ENCODE measurements at places on chromosomes 5 and 9.

DNA sequence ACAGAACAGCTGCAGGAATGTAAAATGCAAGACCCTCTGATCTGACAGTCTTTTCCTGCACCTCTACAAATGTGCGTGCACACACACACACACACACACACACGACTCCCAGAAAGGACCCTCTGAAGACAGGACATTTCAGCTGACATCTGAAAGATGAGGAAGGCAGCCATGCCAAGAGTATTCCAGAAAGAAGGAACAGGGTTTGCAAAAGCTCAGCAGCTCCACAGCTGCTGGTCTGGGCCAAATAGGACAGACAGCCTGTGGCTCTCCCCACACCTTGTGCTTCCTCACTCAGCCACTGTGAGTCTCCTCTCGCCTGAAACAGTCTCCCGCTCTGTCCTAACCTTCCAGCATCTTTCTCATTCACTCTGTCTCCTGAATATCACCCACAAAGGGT is 189.0 kb downstream of the PALM2AKAP2 start:
- DNase-seq = no peak

GRCh38 chr9:129414377-129414992 is 206.4 kb downstream of the C9orf50 start:
- no peak for DNase-seq

DNA sequence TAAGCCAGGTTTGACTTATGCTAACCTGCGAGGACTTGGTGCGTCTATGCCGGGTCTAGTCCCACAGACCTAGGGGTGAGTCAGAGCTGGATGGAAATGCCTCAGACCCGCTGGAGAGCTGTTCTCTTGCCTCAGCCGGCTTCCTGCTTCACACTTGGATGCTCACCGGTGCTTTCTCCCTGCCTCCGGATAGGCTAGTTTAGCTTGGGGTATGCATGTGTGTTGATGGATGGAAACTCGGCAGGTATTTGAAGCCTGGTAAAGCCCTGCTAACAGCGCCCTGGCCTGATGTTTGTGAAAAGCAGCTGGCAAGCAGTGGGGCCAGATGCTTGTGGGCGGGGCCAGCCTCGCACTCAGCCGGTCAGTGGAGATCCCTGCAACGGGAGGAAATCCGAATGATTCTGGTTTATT is 29.3 kb downstream of the PRRC2B start:
- DNase-seq = no peak

DNA sequence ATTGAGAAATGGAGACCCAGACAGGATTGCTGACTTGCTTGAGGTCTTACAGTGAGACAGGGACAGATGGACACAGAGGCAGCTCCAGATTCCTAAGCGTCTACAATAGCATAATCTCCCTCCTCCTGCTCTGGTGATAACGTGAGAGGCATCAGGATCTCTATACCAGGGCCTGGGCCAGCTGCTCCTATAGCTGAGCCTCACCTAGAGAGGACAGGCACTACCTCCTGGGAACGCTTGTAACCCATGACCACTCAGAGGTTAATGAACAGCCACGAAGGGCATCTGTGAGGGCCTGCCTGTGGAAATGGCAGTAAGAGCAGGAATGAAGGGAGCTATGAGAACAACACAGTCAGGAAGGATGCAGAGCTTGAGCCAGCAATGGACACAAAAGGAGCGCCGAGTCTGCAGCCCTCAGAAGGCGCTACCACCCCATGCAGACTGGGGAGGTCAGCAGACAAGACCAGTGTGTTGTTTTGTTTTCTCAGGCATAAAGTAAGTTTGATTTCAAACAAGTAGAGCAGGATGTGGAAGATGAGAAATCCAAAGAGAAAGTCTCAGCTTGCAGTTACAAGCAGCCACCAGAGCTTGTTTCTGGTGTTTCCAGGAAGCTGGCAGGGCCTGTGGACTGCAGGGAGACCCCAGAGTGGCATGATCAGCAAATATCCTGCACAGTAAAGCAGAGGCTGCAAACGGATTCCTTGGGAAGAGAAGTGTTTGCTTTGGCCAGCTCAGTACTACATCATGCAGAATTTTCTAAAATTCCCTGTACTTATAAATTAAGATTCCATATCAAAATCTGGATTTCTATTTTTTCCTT is 17.4 kb downstream of the ANKS6 start:
- DNase-seq = no peak

GRCh38 chr9:8183618-8184017 is 384.0 kb upstream of the DMAC1 start:
- no peak for DNase-seq

GRCh38 chr5:103224894-103225246 is 33.7 kb upstream of the MACIR start:
- no peak for DNase-seq

DNA sequence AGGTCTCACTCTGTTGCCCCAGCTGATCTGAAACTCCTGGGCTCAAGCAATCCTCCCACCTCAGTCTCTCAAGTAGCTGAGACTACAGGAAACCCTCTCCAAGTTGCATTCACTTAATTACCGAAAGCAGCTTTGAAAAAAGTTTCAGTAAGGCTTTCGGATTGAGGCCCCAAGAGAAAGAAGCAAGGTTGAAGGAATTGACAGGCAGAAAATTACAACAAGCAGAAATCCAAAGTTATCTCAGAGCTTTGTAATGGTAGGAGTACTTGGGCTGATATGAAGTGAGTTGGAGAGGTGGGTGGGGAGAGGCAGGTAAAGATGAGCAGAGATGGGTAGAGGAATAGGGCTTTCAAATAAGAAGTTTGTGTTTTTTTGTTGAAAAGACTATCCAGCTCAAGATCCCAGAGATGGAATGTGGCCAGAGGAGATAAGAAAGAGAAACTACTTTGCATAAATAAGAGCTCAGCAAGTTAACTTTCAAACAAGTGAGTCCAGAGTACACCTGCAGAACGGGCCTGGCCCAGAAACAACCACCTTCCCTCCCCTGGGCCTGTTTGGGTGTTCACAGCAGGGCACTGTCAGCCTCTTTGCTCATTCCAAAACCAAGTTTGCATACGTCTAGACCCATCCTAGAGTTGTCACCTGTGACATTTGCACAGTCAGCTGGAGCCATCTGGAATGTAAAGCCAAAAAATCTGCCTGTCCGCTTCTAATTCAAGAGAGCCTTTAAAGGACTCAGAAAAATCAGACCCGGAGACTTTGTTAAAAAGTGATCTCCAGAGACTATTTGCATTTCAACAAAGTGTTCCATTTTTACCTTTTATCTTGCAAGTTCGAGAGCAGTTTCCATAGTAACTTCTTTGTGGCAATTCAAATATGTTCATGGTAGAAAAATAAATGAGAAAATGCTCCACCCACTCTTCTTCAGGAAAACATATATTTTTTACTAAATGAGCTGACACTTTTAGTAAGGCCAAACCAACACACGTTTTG is 2.2 kb upstream of the CLINT1 start:
- DNase-seq = no peak

GRCh38 chr5:96692441-96692840 is 30.3 kb downstream of the CAST start:
- no peak for DNase-seq

DNA sequence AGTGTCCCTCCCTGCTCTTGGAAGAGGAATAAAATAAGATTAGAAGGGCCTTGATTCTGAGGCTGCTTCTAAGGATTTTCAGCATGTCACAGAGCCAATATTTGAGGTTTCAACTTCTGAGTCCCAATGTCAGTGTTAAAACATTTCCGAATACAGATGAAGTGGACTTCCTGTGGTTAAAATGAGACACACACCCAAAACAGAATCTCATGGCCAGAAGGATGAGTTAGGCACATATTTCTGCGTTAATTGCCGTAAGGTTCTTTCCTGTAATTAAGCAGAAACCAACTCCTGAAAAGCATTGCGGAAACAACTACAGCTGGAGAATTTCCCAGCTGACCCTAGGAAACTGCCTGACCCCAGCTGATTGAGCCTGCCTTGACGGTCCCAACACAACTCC is 10.4 kb upstream of the ZNF354B start:
- no peak for DNase-seq

DNA sequence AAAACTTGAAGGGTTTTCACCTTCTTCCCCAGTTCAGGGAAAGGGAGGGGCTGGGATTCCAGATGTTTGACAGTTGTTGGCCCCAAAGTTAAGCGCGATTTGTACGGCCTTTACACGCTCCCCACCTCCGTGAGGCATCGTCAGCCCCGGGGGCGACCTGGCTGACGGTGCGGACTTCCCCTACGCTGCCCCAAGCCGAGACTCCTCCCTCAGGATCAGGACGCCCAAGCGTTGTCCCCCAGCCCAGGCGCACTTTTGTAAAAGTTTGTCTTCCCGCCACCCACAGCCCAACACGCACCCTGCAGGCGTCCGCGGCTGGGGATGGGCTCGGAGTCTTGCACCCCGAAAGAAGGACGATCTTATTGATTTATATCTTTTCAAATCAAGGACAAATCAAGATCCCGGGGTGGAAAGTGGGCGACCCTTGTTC is 713 bp downstream of the MOB3B start:
- peak; percentile 33 for DNase-seq

- no peak for DNase-seq
Measured at GRCh38 chr5:135576075-135576599, 2.7 kb downstream of the CXCL14 start.

DNA sequence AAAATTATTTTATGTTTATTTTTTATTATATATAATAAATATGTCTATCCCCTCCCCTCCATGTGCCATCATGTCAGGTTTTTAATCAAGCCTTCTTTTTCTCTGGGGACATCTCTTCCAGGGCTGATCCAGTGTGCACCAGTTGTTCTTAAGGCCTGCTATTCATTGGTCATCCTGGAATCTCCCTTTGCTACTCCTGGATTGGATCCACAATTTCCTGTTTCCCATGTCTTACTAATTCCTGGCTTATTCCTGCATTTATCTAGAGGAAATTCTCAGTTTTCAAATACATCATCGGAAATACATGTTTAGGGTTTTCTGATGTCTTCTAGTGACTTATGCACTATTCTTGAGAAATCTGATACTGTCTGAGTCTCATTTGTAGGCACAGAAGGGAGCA is 56.8 kb downstream of the ANGPTL2 start:
- DNase-seq = no peak

DNA sequence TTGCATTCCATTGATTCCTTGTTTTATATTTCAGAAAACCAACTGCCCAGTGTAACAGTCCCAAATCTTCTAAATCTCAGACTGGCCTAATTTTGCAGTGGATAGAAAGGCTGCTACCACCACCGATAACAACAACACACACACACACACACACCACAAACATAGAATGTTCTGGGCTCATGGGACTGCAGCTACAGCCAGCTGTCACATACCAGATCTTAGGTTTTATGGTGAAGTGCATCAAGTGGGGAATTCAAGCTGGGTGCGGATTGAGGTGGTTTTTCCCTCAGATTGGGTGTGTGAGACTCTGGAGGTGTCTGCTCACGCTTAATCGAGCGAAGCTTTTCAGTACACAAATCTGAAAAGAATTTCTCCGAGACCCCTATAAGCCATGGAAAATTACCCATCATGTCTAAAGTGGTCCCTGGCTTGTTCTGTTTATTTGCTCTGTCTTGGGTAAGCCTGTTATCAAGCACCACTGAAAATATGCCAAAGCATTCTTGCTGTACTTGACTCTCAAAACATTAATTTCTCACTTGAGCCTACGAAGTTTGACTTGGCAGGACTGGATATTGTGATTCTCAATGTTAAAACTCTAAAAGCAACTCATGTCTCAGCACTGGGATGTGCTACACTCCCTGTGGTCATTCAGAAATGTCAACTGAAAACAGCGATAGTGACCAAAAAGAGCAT is 71.1 kb downstream of the ALDH7A1 start:
- DNase-seq = no peak

DNA sequence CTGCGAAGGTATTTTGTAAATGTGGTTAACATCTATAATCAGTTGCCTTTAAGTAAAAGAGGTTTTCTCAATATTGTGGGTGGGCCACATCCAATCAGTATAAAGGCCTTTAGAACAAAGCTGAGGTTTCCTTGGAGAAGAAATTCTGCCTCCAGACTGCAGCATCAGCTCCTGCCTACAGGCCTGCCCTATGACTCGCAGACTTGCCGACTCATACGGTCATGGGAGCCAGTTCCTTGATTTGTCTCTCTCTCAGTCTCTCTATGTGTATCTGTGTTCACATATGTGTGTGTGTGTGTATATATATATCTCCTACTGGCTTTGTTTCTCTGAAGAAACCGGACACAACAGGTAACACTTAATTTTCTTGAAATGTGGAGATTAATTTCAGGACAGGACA is 45.3 kb downstream of the SLC36A1 start:
- no peak for DNase-seq

DNA sequence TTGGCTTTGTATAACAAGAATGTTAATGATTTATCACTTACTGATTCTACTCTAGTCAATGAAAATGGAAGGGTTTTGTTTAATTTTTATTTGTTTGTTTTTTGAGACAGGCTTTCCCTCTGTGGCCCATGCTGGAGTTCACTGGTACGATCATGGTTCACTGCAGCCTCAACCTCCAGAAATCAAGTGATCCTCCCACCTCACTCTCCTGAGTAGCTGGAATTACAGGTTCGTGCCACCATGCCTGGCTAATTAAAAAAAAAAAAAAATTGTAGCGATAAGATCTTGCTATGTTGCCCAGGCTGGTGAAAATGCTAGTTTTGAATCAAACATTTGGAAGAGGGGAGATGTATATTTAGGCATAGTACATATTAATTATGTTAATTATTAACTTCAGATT is 209.4 kb downstream of the NFIB start:
- DNase-seq = no peak

DNA sequence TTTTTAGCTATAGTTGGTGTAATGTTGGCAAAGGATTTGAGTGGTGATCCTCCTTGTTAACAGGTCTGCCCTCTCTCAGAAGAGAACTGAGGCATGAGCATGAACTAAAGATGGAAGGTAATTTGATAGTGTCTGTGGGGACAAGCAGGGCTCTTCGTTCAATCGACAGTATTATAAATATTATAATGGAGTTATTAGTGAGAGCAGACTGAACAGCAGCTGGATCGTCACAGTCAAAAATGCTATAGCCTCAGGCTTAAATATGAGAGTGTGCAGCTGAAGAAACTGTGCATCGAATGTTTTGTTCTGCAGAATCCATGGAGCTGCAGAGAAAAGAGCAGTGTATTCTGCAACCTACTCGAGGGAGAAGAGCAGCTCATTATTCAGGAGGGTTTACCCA is 757.3 kb downstream of the DNAH5 start:
- no peak for DNase-seq

DNA sequence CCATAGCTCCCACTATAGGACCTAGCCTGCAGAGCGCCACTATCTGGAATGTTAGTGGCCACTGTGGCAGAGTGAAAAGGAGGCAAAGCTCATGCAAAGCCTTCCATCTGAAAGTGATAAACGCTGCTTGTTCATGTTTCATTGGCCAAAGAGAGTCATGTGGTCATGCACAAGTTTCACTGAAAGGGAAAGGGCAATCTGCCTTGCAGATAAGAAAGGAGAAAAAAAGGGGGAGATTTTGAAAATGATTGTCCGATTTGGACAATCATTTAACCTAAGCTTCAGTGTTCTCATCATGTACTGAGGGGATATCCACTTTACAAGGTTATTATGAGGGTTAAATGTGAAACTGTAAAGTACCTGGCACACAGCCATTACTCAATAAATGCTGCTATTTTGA is 9.0 kb upstream of the MOB3B start:
- no peak for DNase-seq

DNA sequence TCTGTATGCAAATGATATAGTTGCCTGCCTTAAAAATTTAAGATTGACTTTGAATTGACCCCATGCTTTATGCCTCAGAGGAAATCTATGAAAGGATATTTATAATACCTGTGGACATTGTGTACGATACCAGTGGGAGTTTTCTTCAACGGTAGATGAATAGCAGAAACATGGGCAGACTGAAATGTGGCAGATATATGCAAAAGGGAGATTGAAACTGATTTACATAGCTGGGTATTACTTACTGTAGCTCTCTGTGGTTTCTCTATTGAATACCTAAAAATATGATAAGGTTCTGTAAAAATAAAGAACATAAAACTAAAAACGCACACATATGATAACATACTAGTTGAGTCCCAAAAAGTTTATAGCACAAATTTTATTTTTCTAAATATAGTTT is 345.2 kb upstream of the PCSK5 start:
- no peak for DNase-seq
